ENCODE measurements at places on chromosomes 13 and 19.

DNA sequence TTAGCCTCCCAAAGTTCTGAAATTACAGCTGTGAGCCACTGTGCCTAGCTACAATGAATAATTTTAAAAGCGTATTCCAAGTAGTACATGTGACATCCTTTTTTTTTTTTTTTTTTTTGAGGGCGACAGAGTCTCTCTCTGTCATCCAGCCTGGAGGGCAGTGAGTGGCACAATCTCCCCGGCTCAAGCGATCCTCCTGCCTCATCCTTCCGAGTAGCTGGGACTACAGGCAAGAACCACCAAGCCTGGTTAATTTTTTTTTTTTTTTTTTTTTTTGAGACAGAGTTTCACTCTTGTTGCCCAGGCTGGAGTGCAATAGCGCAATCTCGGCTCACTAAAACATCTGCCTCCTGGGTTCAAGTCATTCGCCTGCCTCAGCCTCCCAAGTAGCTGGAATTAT, 3.8 kb upstream of the PRR12 start:
- no peak for DNase-seq

- no peak for DNase-seq
These were observed 16.7 kb upstream of the CCDC124 start for GRCh38 chr19:17915940-17916593.

GRCh38 chr19:19618219-19619051, at the start of gene PBX4:
TSS of gene PBX4 (minus strand) at chr19:19618687. CDS start at chr19:19618629, 58 bp downstream.
- DNase-seq = peak; percentile 78

GRCh38 chr13:83883061-83883523, 818 bp upstream of the SLITRK1 start:
- DNase-seq = no peak

DNA sequence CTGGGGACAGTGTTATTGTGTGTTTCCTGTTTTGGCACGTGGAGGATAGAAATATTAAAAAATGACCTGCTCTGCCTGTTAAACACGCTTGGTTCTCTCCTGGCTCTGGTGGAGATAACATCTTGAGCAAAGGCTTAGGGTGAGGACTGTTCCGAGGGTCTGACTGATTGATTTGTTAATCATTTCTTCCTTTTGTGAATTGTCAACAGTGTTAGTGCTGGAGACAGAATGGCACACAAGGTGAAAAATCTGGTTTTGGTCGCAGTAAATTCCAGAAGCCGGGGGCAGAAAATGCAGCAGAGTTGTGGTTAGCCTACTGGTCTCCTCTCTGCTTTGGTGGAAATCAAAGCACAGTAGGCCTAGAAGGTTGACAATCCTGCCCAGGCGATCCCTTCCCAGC, 163.6 kb downstream of the FGF9 start:
- no peak for DNase-seq

- DNase-seq = no peak
These were observed 64.0 kb upstream of the TNFRSF19 start for GRCh38 chr13:23506071-23506806.

DNA sequence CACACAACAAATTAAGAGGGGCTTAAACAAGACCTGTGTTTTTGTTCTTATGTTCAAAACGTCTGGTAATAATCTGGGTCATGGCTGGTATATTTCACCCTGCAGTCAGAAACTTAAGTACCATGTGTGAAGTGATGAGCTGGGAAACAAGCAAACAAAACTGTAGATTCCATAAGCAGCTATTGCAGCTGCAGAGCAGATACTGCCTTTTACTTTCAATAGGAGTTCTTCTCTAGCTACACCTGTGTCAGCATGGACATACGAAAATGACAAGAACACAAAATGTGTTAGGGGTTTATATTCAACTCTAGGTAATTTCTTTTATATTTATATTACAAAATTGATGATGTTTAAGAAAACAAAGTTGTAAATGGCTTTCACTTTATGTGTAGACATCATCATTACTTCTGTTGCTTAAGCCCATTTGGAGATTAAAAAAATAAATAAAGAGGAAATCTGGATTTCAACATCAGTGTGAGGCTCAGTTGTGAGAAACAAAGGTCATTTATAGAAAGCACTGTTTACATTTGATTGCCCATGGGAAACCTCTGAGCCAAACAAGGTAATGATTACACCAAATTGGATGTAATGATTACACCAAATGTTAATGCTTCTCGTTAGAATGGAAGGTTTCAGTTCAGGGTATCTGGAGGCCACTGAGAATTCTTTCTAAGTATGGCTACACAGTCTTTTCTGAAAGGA, 451.0 kb upstream of the SLC10A2 start:
- DNase-seq = no peak

DNA sequence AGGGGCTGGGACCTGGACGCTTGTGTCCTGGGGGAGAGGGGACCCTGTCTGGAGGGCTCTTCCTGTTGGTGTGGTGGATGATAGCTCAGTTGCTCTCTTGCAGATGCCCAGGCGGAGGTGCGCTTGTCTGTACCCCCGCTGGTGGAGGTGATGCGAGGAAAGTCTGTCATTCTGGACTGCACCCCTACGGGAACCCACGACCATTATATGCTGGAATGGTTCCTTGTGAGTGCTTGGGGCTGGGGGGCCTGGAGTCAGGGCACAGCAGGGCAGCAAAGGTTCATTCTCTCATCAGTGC, 2.2 kb downstream of the BCAM start:
- DNase-seq = no peak

DNA sequence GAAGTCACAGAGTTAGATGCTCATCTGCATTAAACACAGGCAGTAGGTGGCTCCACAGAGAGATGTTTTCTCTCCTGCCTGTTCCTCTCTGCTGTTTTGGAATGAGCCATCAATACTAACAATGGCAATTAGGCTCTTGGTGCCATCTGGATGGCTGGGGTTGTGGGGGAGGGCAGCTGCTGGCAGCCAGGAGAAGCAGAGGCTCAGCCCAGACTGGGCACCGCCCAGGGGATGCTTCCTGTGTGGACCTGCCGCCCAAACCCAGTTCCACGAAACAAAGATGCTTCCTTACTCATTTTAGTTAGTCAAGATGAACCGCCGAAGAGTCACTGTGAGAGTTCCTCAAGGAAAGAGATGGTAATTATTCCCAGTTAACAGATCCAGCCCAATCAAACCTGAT, 50.8 kb upstream of the PCDH8 start:
- DNase-seq = no peak

DNA sequence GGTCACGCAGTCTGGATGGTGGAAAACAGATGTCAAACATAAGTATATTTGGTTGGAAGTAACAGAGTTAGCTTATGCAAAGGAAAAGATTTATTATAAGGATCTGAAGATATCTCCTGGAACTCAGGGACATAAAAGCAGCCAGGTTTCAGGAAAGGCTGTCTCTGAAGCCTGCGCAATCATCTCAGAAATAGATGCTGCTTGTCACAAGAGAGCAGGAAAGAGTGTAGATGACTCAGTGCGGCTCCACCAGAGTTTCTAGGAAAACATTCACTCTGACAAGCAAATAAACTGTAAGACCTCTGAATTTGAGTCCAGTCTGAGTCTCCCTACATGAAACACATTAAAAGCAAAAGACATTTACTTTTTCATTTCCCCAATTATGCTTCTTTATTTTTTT, 220.4 kb upstream of the HTR2A start:
- DNase-seq = no peak

DNA sequence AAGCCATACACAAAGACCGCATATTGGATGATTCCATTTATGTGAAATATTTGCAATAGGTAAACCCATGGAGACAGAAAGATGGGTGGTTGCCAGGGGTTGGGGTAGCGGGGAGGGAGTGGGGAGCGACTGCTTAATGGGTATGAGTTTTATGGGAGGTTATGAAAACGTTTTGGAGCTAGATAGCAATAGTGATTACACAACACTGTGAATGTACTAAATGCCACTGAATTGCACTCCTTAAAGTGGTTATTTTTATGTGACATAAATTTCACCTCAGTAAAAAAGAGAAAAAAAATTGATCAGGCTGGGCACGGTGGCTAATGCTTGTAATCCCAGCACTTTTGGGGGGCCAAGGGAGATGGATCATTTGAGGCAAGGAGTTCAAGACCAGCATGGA, 36.6 kb downstream of the GRIK5 start:
- no peak for DNase-seq

- DNase-seq = no peak
These were observed 39.1 kb downstream of the SMAD9 start for GRCh38 chr13:36880961-36881360.

GRCh38 chr13:51844862-51845573, at the start of gene TMEM272:
TSS of gene TMEM272 (minus strand) at chr13:51845177. CDS start at chr13:51838530, 6,647 bp downstream.
- no peak for DNase-seq

- no peak for DNase-seq
These were observed 96.3 kb upstream of the SOX1 start for GRCh38 chr13:111970494-111971141.

GRCh38 chr13:33213024-33213768, 72.4 kb downstream of the STARD13 start:
- DNase-seq = no peak

DNA sequence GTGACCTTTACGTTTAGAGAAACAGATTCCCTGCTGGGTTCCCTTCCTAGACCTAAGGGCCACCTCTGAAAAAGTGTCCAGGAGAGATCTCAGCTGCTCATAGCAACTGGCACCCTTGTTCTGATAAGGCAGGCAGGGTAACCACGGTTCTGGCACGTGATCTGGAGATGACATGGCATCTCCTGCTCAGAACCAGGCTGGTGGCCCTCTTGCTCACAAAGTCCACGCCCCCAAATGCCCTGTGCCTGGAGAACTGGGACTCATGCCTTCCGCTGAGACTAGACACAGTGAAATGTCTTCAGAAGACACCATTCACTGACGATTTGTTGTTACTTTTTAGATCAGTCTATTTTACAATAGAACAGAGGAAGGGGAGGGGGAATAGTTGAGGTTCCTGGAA, 174.1 kb downstream of the ZNF536 start:
- DNase-seq = no peak

- DNase-seq = no peak
These were observed 12.8 kb downstream of the KCTD12 start for GRCh38 chr13:76873445-76873844.

DNA sequence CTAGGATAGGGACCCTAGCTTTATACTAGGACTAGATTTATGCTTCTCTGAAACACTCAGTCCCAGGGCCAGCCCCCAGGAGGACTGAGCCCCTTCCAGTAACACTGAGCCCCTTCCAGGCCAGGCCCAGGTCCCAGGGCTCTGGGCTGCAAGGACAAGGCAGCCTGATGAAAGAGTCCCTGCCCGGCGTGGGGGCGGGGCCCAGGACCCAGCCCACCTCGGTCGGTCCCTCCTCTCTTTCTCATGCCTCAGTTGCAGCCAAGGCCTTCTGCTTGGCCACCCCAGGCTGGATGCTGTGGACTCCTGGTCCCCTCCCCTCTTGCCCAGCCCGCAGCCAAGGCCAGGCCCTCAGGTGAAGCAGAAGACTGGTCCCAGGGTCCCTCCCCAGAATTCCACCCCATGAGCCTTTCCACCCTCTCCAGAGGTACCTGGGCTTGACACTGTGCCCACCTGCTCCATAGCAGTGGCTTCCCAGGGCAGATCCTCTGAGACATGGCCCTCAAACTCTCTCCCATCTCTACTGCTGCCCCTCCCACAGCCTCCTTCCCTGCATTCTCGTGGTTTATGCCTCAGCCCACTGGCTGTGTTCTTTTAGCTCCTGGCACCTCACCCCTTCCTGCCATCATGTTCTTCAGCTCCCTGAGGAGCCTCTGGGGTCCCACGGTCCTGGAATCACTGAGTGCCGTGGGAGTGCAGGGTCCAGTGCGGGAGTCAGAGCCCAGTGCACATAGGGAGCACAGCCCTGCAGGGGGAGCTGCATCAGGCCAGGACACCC, 53.6 kb upstream of the C1QTNF9B start:
- DNase-seq = no peak

DNA sequence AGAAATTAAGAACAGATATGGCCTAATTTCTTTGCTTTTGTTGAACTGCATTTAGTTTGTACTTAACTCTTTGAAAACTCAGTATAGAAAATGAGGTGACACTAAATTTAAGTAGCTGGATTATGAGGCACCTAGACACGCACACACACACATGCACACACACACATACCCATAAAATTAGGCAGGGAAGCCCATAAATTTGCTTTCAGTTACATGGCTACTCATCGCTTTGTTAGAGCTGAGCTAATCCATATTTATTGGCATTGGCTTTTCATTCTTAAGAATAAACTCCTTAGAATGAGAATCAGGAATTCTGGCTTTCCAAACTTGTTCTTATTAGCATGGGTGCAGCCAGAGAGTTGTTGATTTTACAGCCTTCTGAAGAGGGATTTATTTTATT, 61.7 kb upstream of the MBNL2 start:
- DNase-seq = no peak
